HS-27A (cell line): ENCODE measurements at places on chromosomes 12 and 14.

- no peak for DNase-seq
Measured at GRCh38 chr12:77202457-77203060, 137.2 kb upstream of the E2F7 start.

DNA sequence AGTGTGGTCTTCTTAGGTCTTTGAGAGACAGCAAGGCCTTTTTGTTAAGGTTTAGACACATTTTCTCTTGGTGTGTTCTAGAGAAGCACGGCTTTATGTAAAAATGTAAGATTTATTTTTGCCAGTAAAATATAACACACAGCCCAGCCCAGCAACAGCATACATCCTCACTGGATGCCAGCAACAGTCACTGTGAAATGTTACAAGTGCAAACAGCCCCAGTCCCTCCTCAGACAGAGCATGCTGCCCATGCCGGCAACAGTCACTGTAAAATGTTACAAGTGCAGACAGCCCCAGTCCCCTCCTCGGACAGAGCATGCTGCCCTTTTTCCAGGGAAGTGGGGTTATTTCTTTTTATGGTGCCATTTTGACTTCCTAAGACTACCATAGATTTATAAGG is 207.6 kb downstream of the CHST11 start:
- no peak for DNase-seq

GRCh38 chr12:7019043-7019569 is 830 bp upstream of the LPCAT3 start:
- DNase-seq, result no peak

DNA sequence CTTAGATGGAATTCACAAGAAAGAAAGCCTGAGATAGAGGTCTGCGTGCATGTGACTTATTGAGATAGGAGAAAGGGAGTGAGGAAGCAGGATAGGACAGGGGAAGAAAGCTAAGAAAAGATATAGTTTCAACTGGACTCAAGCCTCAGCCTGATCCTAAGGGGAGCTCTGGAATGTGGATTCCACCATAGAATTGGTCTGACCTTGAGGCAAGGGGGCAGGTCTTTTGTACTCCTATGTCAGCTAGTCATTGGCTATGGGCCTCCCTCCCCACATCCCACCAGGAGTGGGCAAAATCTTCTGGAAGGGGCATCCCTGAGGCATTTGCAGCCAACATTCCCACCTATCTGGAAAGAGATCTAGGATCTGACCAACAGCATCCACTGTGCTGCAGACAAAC is 88.5 kb upstream of the HSPB8 start:
- DNase-seq, result no peak

DNA sequence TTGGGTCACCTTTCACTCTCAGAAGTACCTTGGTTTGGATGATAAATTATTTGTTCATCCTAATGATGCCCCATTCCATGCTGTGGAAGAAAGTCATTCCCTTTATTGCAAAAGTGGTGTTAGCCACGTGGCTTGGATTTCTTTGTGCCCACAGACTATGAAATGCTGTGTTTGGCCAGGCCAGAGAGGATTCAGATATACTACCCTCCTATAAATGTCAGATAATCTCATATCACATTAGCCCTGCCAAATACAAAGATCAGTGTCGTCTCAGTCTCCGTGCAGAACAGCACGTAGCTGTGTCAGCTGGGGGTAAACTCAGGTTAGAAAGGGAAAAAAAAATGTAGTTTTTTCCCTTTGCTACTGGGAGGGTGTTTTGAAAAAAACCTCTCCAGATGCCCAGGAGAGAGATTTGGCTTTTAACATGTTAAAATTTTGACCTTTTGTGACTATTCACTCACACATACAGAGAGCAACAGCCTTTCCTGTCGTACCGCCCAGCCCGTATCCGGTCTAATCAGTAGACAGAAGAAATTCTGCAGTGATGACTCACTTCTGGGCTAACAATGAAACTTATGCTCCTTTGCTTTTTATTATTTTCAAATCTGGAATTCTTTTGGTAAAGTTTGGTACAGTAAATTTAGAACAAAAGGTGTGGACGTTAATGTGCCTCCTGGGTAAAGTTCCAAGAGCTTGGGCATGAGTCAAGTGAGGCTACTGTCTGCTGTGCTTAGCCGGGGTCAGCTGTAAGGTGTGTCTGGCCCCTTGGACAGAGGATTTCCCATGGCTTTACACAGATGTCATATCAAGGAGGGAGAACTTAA is 8.5 kb upstream of the PTPRB start:
- peak; percentile 90 for DNase-seq
